ENCODE measurements at places on chromosomes 5 and 9. TPM values are rescaled to one million over a fixed set of nuclear protein-coding genes. Genes with fewer than 3 reads are reported as not detected.

TLX3 gene
- not detected for total RNA-seq

SLC25A2 gene
- total RNA-seq = 0.92 TPM

GPR107 gene
- 22.9 TPM for total RNA-seq

EPB41L4A gene
- 0.47 TPM for total RNA-seq

PAEP gene
- not detected for total RNA-seq

PCDHGB3 gene
- total RNA-seq = 0.20 TPM

PPP2CA gene
- total RNA-seq = 91.1 TPM

DMRT2 gene
- total RNA-seq = not detected

MAMDC2 gene
- total RNA-seq = 0.19 TPM

SLC6A7 gene
- total RNA-seq = not detected

FAM221B gene
- not detected for total RNA-seq

STPG3 gene
- total RNA-seq = not detected

Data from T-cell (primary cell).